ENCODE measurements at places on chromosomes 6 and 20. TPM values are rescaled to one million over a fixed set of nuclear protein-coding genes. Genes with fewer than 3 reads are reported as not detected.
A peak's percentile ranks its signal among the peaks of the same experiment; 100 is the strongest.

DNA sequence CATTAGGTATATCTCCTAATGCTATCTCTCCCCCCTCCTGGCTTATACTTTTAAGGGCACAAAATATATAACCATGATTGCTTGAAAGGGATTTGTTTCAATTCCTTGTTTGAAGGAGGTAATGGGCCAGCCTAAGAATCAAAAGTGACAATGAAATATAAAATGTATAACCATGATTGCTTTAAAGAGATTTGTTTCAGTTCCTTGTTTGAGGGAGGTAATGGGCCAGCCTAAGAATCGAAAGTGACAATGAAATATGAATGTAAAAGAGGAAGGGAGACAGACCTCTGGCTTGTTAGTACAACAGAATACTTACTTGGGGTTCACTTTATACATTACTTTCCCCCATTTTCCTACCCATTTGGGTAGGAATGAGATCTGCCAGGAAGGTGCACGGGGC is 55.5 kb downstream of the FOXC1 start:
- H3K36me3 ChIP-seq = no peaks in the 10 kb centered on the region
- no peak overlapping the region for H3K4me3 ChIP-seq
- H3K4me1 ChIP-seq = peaks cover 19% of the 10 kb centered on the region
- DNase-seq = no peak
- no peaks in the 10 kb centered on the region for H3K27me3 ChIP-seq

DNA sequence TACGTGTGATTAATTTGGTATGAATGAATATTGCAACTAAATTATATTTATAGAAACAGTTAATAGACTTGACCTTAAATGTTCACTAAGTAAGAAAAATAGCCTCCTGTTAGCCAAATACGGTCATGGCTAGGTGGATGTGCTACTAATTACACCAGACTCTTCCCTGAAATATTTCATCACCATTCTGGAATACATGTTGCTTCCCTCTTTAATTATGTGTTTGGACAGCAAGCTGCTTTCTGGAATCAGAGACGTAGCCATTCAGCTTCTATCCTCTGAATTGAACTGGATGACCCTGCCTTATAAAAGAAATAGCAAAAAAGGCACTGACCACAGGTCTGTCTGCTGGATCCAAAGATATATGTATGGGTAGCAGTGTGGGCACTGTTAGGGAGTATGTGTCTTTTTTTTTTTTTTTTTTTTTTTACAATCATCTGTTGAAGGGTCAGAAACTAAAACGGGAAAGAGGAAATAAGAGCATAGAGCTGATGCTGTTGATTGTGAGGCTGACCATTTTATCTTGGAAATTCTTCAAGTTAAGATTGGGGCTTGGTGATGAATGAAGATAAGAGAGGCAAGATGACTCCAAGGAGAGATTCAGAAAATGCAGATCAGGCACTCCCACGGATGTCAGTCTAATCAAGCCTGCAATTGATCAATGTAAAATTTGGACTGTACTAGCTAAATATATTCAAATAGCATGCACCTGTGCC is 283.2 kb upstream of the HSF2 start:
- DNase-seq = no peak
- H3K4me3 ChIP-seq = no peak overlapping the region
- no peaks in the 10 kb centered on the region for H3K4me1 ChIP-seq
- no peak overlapping the region for H3K27ac ChIP-seq

The OR12D3 gene
- total RNA-seq = not detected

DNA sequence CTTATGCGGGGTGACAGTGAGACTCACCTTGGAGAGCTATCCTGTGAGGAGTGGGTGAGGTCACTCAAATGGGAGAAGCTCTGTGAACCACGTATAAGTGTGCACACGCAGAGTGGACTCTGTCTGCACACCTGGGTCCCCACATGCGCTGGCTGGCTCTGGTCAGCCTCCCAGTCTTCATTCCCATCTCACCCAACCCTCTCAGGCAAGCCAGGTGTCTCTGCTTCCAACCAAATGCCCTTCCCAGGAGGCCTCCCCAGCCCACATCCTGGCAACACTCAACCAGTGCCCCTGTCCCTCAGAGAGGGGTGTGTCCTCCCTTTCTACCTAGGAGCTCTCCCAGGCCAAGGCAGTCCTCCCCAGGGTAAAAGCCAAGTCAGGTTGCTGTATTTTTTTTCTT is 8.0 kb upstream of the PI16 start:
- no peaks in the 10 kb centered on the region for H3K27me3 ChIP-seq
- peak overlapping the region; percentile 79 for H3K27ac ChIP-seq
- DNase-seq = no peak
- no peaks in the 10 kb centered on the region for H3K4me1 ChIP-seq
- H3K4me3 ChIP-seq = no peak overlapping the region

The SH3BGRL2 gene
- 11.8 TPM for total RNA-seq

DNA sequence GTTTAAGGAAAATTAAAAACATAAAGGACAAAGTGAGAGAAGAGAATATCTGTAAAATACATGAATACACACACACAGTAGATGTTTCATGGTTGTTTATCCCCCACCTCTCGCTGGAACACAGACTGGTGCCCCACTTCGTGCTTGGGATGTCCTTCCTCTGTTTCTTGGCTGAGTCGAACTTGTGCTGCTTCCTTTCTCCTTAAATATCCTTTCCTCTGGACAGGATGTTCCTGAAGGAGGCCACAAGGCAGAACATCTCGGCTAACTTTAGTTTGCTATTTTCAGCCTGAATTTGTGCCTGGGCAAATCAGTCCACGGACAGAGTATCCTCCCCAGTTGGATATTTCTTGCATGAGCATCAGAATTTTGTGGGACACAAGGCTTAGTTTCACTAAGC is 54.7 kb upstream of the ZMYND8 start:
- no peak overlapping the region for H3K4me3 ChIP-seq
- no peak for DNase-seq
- H3K27me3 ChIP-seq = no peaks in the 10 kb centered on the region
- H3K4me1 ChIP-seq = peaks cover 6% of the 10 kb centered on the region
- H3K27ac ChIP-seq = no peak overlapping the region

GRCh38 chr6:53302678-53303360 is 45.9 kb downstream of the ELOVL5 start:
- H3K4me1 ChIP-seq = peaks cover 66% of the 10 kb centered on the region
- no peaks in the 10 kb centered on the region for H3K27me3 ChIP-seq
- H3K27ac ChIP-seq = no peak overlapping the region
- peaks cover 10% of the 10 kb centered on the region for H3K36me3 ChIP-seq
- H3K4me3 ChIP-seq = no peak overlapping the region

DNA sequence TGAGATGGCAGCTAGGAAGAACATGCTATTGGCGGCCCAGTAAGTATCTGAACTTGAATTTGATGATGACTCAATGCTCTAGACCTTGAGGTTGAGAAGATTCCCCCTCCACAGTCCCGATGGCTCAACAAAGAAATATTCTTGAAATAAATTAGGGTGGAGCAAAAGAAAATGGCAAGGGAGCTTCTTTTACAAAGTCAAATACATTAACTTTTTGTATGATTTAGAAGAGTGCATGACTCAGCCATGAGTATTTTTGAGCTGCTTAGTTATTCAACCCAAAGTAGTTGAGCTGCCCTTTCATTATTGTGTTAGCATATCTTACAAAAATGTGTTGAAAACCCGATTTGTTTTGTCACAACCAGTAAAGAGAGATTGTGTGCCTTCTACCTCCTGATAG is 7.6 kb downstream of the TFAP2C start:
- no peak for DNase-seq
- H3K4me1 ChIP-seq = peaks cover 12% of the 10 kb centered on the region
- H3K27ac ChIP-seq = no peak overlapping the region
- H3K36me3 ChIP-seq = peaks cover 8% of the 10 kb centered on the region
- no peak overlapping the region for H3K4me3 ChIP-seq

DNA sequence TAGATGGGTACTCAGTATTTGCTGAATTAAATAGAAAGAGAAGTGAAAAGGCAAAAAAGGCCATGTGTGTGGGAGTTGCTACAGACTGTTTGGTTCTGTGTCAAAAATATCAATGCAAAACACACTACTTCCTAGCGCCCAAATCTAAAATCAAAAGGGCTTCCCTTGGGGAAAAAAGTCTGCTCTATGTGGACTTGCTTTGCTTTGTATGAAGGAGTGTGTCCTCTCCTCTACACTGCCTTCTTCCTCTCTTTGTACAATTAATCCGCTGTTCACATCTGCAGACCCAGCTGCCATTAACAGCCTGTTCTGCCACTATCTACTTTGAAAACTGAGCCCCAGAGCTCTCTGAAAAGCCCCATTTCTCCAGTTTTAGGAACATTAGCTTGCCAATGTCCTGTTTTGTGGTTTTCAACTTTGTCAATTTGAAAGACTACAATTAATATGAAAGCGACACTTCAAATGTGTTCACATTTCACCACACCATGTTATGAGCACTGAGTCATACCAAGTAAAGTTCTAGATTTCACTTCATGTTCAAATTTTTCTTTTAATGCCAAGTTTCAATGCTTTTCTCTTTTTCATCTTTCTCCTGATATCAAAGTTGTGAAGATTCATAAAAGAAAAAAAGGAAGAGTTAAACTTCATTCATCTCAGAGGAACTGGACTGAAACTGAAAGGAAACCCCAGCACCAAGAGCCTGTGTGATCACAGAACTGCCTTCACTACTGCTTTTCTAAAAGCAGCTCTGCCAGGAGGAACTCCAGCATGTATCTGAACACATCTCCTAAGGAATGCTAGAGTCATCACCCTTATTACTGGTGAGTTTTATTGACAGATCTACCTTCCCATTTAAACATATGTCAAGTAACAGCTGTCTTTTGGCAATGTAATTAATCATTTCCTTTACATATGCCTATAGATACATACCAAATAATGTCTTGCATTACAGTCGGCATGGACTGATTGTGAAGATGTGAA is 102.6 kb downstream of the KIF13A start:
- H3K27me3 ChIP-seq = no peaks in the 10 kb centered on the region
- H3K36me3 ChIP-seq = peaks cover 3% of the 10 kb centered on the region
- DNase-seq = no peak
- H3K27ac ChIP-seq = peak overlapping the region; percentile 51
- peaks cover 14% of the 10 kb centered on the region for H3K4me1 ChIP-seq

The VSX1 gene
- 4.2 TPM for total RNA-seq

The BFSP1 gene
- total RNA-seq = 3.9 TPM

DNA sequence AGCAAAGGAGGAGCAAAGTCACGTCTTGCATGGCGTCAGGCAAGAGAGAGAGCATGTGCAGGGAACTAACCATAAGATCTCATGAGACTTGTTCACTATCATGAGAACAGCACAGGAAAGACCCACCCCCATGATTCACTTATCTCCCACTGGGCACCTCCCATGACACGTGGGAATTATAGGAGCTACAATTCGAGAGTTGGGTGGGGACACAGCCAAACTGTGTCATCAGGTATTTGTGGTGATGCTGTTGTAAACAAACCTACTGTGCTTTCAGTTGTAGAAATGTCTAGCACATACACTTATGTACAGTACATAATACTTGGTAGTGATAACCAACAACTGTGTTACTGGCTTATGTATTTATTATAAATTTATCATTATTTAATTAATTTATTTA is 128.3 kb downstream of the UTRN start:
- peaks cover 25% of the 10 kb centered on the region for H3K4me1 ChIP-seq
- DNase-seq = no peak
- H3K4me3 ChIP-seq = no peak overlapping the region
- H3K36me3 ChIP-seq = peaks cover 3% of the 10 kb centered on the region

The SIGLEC1 gene
- total RNA-seq = not detected

DNA sequence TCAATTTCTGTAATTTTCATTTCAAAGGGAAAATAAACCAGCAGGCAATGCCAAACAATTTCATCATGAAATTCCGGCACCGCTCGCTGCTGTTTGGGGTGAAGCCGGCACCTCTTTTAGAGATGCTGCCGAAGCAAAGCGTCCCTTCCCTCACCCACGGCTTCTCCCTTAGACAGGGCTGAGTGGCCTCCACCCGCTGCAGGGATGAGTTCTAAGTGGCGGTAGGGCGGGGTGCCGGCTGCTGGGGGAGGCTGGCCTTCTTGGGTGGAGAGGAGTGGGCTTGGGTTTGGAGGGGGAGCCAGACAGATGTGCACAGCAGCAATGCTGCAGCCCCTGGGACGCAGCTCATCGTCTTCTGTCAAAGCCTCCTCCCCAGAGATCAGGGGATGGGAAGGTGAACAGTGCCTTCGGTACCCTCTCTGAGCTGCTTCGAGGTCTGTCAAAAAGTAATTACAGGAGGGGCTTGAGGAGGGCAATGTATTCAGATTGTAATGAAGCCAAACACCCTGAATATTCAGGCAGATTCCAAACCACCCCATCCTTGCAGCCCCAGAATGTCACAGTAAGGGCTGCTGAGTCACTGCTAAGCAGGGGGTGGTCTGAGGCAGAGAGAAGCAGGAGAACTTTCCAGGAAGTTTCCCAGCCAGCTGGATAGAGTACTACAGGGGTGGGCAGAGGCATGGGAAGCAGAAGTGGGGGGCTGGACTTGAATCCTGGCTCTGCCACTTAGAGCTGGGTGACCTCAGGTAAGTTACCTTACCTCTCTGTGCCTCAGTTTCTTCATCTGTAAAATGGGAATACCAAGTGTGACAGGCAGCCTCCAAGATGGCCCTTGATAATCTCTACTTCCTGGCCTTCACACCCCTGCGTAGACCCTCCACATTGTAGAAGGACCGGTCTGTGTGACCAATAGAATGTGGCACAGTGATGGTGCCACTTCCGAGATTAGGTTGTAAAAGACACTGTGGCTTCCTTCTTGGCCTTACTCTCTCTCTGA is 96.6 kb downstream of the SULF2 start:
- no peak overlapping the region for H3K4me3 ChIP-seq
- DNase-seq = no peak
- peaks cover 3% of the 10 kb centered on the region for H3K36me3 ChIP-seq
- H3K27me3 ChIP-seq = no peaks in the 10 kb centered on the region
- no peak overlapping the region for H3K27ac ChIP-seq

DNA sequence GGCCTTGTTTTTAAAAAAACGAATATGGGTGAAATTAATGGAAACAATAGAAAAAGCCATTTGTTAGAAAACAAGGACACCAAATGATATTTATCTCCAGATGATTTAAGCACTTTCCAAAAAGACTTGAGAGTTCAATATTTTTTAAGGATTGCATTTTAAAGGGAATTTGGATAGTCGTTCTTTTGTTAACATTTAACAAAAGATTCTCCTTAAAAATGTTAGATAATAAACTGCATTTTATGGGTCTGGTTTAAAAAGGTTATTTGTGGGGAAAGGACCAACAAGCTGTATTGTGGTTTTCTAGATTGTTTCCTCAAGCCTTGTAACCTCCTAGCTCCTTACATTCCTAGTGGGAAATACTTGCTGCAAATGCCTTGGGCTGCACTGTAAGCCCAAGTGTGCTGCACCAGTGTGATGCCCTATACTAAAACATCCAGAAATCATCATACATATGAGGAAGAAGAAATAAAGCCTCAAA is 1.5 kb upstream of the PHIP start:
- H3K27me3 ChIP-seq = peaks cover 5% of the 10 kb centered on the region
- no peaks in the 10 kb centered on the region for H3K36me3 ChIP-seq
- H3K4me1 ChIP-seq = peaks cover 44% of the 10 kb centered on the region
- H3K27ac ChIP-seq = peak overlapping the region; percentile 63
- DNase-seq = no peak

The IL17A gene
- not detected for total RNA-seq

DNA sequence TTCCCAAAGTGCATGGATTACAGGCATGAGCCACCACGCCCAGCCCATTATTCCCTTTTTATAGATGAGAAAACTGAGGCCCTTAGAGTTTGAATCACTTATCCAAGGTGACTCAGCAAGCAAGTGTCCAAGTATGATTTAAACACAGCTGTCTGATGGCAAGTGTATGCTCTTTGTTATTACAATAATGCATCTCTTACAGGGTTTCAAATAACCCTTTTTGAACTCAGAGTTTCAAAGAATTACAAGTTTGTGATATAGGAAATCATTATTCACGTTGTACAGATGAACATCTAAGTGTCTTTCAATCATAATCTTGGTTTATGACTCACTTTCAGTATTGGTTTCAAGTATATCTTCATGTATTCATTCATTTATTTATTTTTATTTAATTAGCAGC is 63.0 kb downstream of the CD83 start:
- H3K4me1 ChIP-seq = no peaks in the 10 kb centered on the region
- no peaks in the 10 kb centered on the region for H3K36me3 ChIP-seq
- no peak overlapping the region for H3K27ac ChIP-seq
- no peak for DNase-seq

All from neural crest cell (in vitro differentiated cells).